ENCODE measurements at places on chromosomes 11 and 22.

- no peak for DNase-seq
Observed at GRCh38 chr11:74642912-74643311, 50.5 kb downstream of the POLD3 start.

- no peak for DNase-seq
Observed at GRCh38 chr11:59225017-59225416, 12.3 kb upstream of the MPEG1 start.

DNA sequence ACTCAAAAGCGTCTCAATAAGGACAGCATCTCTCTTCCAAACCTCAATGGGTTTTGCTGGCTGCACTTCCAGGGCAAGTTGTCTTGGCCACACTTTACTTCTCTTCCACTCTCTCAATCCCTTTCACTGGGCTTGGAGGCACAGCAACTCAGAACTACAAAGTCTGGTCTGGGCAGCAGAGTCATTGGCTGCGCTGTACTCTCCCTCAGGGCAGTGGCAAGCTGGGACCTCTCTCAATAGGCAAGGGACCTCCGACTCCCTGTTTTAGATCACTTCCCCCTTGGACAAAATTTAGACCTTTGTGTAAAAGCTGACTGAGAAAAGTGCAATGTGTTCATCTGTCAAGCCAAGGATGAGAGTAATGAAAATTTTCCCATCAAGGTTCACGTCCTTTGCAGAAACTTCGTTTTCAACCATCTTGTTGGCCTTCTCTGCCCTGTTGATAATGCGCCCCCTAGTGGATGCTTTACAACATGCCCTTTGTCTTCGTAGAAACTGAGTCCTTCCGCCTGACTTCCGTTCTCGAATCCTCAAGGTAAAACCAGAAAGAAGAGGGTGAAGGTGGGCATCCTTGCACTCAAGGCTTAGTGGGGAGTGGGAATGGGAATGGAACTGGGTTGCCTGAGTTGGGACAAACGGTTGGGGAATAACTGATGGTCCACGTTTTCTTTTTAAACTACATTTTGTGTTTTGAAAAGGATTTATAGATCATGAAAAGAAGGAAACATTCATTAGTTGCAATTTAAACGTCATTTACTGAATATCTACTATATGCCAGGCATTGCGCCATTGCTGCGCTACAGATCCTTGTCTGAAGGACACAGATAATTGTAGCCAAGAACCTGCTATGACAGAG is 99.1 kb downstream of the CD44 start:
- peak; percentile 69 for DNase-seq

DNA sequence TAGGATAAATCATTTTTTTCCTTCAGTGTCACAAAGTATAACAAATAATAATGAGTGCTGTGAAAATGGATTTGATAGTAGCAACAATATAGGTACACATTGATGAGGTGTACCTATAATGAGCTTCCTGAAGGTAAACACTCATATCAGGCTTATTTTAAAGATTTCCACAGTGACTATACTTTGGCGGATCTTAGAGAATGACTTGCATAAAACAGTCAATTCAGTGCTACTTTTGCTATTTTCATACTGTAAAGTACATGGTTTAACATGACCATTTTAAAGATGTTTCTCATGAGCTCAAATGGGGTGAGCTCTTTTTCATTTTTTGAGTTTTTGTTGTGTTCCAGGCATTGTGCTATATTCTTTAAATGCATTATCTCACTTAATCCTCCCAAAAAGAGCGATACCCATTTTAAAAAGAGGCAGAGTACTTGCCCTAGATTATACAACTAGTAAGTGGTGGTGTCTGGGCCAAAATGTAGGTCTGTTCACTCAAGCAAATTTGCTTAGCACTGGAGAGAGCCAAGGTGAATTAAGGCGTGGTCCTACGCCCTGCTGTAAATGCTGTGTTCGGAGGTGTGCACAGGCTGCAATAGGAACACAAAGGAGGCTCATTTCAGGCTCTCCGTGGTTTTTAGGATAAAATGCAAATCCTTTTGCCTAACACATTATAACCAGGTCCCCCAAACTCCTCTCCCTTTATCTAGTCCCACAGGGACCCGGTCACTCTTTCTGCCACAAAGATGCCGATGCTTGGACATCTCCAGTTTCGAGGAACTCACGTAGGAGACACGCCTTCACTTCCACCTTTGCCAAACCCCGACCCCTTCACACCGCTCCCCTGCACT is 617 bp upstream of the ALKBH3 start:
- no peak for DNase-seq

GRCh38 chr11:6771926-6772893 is at the start of gene OR2AG2:
Gene OR2AG2, minus strand, starts transcription at chr11:6771976. Its CDS starts 3,019 bp downstream, at chr11:6768957.
- DNase-seq = no peak

GRCh38 chr11:130832566-130833425 is 83.5 kb downstream of the SNX19 start:
- no peak for DNase-seq

- DNase-seq = no peak
Observed at GRCh38 chr11:46913484-46913883, 4.9 kb downstream of the LRP4 start.

- no peak for DNase-seq
Observed at GRCh38 chr11:121226415-121227263, 65.9 kb upstream of the SC5D start.

- DNase-seq = no peak
Observed at GRCh38 chr22:33869946-33870345, 50.3 kb downstream of the LARGE1 start.

DNA sequence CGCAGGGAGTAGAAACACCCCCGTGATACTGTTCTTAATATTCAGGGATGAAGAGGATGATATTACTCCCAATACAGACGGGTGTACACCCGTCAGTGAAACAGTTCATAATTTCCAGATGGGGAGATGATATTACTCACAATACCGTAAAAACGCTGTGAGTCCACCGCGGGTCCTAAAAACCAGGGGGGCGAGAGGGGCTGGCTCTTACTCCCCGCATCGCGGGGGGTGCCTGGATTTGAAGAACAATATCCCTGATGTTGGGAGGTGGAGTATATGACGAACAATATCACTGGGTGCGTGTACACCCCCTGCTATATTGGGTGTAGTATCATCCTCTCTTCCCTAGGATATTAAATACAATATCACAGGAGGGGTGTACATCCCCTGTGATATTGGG is 20.5 kb upstream of the APOL5 start:
- peak; percentile 58 for DNase-seq

- no peak for DNase-seq
Observed at GRCh38 chr11:121478226-121478894, 25.6 kb upstream of the SORL1-AS1 start.

GRCh38 chr22:31099841-31100761 is 7.3 kb downstream of the SELENOM start:
- DNase-seq = no peak

- DNase-seq = no peak
Observed at GRCh38 chr11:111986589-111986988, 38.6 kb upstream of the DLAT start.

DNA sequence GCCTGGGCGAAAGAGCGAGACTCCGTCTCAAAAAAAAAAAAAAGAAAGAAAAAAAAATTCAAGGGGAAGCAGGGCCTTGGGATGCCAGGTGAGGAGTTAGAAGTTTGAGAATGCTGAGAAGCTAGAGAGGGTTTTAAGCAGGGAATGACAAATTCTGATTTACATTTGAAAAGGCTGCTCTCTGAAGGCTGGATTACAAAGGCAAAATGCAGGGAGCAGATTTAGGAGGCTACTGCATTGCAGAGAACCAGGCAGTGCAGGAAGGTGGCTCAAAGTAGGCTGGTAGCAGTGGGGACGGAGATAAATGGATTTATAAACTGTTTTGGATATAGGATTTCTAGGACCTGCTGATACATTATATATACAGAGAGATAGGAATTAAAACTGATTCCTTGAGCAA is 66.6 kb downstream of the KCNC1 start:
- no peak for DNase-seq

DNA sequence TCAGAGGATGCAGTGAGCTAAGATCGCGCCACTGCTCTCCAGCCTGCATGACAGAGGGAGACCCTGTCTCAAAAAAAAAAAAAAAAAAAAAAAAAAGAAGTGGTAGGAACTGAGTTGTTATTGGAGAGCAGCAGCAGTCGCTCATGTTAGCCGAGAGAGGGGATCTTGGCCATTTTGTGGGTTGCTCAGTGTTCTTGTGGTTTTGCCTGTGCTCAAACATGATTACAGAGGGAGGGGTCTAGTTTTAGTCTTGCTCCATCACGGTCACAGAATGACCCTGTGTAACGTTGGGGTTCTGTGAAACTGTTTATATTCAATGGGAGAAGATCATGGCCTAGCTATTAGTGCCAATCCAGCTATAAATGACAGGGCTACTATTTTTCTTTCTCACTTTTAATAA is 1.9 kb downstream of the DPAGT1 start:
- DNase-seq = no peak

GRCh38 chr11:25655636-25656035 is 676.3 kb upstream of the ANO3 start:
- no peak for DNase-seq

DNA sequence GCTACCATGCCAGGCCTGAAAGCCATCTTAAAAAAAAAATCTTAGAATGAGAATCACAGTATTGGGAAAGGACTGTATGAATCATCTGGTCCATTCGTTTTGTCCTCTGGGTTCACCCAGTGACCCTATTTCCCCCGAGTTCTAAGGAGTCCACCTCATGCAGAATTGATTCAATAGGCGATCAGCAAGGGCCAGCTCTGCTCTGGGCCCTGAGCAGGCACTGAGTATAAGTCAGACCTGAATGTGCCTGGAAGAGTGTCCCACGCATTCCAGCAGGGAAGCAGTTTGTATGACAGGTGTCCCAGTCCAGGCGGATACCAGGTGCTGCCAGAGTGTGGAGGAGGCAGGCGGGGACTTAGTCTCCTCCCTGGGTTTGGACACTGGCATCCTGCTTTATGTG is 883 bp upstream of the HMOX1 start:
- DNase-seq = no peak

GRCh38 chr11:2662024-2662312 is 37.8 kb downstream of the KCNQ1OT1 start:
- no peak for DNase-seq

DNA sequence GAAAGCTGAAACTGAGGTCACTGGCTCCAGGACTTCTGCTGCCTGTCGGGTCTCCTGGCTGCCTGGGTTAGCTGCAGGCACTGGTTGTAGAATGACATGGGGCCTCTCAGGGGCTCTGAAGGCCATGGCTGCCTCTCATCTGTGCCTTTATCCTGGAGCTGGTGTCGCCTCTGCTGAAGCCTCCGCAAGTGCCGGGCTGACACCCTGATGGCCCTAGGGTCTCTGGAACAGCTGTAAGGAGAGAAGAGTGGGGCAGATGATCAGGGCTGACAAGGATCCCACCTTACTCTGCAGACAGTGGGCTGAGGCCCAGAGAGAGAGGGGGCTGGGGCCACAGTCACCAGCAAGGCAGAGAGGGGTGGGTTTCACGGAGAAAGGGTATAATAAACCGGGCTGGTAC is 4.6 kb downstream of the PLA2G3 start:
- no peak for DNase-seq

DNA sequence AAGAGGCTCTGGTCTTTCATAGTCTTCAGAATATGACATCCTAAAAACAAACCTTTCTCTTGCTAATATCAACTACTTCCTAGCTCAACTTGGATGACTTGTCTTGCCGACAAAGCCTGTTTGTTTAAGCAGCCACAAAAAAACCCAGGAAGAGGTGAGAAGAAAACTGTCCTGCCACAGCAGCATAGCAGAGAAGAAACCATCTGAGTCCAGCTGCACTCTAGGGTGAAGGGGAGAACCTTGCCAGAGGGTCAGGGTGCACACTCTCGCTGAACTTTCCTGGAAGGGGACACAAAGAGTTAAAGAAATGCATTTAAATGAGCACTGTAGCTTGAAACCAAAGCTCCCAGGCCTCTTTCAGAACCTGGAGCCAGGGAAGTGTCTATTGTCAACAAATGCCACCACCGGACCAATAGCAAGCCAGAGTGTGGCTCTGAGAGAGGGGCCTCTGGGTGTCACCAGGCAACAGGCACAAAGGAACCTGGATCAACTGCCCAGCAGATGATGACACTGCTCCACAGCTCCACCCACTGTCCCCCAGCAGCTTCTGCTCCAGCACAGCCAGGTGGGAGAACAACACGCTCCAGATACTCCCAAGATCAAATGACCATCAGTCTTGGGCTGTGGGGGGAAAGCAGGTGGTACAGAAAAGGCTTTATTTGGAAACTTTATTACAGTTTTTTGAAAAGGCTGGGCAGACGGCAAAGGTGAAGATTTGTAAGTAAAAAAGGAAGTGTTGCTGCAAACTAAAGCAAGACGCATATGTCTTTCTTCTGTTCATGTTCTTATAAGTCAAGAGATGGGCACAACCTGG is 105.7 kb downstream of the RASSF10 start:
- DNase-seq = no peak

DNA sequence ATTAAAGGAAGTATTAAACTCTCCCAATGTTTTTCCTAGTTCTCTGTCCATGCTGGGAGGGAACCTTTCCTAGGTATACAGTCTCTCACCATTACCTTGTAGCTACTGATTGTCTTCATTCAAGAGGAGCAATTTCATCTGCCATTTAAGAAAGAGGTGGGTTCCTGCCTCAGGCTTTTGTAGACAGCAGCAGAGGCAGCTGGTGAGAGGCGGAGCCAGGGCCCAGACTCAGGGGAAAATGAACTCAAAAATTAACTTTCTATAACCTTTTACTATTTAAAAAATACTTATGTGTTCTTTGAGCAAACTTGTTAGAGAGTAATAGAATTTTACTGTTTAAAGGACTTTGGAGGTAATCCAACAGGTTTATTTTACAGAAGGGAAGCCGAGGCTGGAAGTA is 133.0 kb downstream of the SNX19 start:
- no peak for DNase-seq

GRCh38 chr11:129705341-129705740 is 110.3 kb upstream of the TMEM45B start:
- DNase-seq = no peak

GRCh38 chr11:24509114-24509513 is 12.3 kb downstream of the LUZP2 start:
- DNase-seq = no peak

- no peak for DNase-seq
Observed at GRCh38 chr22:36151006-36151595, 9.5 kb downstream of the APOL3 start.

- no peak for DNase-seq
Observed at GRCh38 chr11:130646881-130647280, 198.4 kb downstream of the ADAMTS15 start.

DNA sequence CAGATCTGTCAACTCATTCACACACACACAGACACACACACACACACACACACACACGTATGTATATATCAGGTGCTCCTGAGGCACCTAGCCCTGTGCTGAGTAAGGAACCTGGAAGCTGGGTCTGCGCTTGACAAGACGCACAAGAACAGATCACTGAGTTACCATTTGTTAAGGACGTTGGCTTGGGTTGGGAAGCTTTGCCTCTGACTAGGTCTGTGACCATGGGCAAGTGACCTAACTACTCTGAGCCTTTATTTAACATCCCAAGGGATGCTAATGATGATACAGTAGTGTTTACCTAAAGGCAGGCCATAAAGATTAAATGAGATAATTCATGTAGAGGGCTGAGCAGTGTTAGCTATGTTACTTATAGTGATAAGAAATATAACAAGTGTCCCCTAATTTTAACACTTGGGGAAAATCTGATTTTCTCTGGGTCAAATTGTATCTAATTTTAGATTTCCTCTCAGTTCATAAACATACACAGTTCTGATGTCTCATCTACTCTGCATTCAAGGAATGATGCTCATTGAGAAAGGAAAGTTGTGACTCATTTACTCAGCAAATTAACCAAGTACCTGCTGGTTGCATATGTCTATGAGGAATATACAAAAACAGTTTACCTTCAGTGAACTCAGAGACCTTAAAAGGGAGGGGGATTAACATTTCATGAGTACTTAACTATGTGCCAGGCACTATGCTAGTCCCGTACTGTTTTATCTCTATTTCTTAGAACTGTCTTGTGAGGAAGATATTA is 13.6 kb downstream of the RNF185 start:
- no peak for DNase-seq

- no peak for DNase-seq
Observed at GRCh38 chr11:83727251-83727650, 441.1 kb upstream of the CCDC90B start.
